Posterior cingulate gyrus (tissue), 11 donors: ENCODE measurements at places on chromosomes 4 and X.

GRCh38 chr4:11468901-11469300, 40.2 kb upstream of the HS3ST1 start:
- DNase-seq = no peak

DNA sequence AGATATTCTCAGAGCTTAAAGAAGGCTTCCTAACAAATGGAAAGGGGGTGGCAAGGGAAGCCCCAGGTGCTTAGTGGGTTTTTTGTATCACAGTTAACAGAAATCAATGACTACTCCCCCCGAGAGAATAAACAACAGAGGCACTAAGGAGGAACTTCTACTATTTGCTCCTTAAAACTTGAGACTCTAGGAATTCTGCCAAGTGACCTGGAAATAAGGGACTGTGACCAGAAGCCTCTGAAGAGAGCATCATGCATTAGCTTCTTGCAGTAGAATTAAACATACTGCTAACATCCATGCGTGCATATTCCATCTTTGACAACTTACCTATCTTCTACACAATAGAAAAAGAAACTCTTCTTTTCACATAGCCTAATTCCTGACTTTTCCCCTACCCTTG, 86.8 kb downstream of the CAMK2D start:
- DNase-seq = no peak

DNA sequence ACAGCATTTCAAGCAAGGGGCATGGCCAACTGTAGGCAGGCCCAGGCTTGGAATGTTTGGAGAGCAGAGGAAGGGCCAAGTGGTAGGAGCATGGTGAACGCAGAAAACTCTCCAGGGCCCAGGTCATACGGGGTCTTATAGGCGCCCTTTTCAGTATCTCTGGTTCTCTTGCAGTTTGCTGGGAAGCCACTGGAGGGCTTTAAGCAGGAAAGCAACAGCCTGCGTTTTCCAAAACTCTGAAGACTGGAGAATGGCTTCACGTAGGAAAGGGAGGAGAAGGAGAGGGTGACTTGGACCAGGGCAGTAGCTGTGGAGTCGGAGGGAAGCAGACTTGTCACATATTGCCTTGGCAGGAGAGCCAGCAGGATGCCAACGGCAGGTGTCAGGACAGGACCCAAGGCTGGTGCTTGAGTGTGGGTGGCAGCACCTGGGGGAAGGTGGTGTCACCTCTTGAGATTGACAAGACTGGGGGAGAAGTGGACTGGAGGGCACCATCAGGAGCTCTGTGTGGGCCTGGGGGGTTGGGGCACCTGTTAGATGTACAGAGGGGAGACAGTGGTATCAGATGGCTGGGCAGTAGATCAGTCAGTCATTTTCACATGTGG, 21.9 kb downstream of the TKTL1 start:
- DNase-seq = no peak

DNA sequence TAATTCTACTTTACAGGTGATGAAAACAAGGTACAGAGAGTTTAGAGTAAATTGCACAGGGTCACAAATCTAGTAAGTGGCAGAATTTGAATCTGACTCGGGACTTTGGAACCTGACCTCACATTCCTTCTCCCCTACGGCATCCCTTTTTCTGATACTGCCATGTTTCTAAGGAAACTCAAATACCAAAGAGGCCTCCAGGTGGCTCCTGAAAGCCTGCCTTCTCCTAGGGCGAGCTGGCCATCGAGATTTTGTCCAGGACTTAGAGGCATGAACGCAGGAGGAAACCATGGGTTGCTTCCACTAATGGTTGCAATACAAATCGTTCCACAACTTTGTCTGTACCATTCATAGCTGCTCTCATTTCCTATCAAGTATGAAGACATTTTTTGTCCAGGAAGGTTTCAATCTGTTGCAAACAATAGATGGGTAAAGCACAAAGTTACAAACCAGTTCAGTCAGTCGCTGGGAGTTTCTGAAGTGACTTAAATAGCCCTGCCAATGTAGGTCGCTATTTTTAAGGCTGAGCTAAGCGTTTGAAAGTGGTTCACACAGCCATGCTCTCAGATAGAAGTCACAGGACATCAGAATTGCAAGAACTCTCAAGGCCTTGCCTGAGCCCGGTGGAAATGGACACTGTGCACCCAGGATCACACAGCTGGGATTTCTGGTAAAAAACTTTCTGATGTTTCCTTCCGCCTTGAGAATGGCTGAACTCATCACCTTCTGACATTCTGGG, 296.6 kb upstream of the PRPS2 start:
- no peak for DNase-seq
